ENCODE measurements at places on chromosomes 2 and 18. TPM values are rescaled to one million over a fixed set of nuclear protein-coding genes. Genes with fewer than 3 reads are reported as not detected.
A peak's percentile ranks its signal among the peaks of the same experiment; 100 is the strongest.

GRCh38 chr18:12840382-12840781, 43.7 kb downstream of the PTPN2 start:
- DNase-seq = no peak

- DNase-seq = no peak
Measured at GRCh38 chr2:237735798-237736197, 62.8 kb upstream of the RBM44 start.

DNA sequence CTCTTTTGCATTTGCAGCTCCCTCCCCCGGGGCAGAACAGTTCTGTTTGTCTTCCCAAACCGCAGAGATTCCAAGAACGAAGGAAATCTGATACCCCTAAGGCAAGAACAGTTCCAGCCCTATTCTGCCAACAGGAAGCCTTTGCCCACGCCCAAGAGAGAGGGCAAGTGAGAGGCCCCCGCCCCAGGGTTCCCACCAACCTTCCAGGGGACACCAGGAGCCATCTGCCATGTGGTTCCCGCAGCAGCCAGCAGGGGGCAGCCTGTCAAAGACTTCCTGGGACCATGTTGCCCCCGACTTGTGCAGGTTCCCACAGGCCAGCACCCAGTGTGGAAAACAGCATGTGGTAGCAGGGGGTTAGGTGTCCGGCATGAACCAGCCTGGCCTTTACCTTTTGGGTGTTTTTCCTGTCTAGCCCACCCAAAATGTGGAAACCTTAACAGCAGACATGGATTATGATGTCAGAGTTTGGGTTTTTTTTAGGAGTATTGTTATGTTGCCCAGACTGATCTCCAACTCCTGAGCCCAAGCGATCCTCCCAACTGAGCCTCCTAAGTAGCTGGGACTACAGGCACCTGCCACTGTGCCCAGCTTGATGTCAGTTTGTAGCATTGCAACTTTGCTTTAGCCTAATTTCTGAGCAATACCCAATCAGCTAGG, 21.7 kb upstream of the EFHD1 start:
- peak; percentile 84 for DNase-seq

DNA sequence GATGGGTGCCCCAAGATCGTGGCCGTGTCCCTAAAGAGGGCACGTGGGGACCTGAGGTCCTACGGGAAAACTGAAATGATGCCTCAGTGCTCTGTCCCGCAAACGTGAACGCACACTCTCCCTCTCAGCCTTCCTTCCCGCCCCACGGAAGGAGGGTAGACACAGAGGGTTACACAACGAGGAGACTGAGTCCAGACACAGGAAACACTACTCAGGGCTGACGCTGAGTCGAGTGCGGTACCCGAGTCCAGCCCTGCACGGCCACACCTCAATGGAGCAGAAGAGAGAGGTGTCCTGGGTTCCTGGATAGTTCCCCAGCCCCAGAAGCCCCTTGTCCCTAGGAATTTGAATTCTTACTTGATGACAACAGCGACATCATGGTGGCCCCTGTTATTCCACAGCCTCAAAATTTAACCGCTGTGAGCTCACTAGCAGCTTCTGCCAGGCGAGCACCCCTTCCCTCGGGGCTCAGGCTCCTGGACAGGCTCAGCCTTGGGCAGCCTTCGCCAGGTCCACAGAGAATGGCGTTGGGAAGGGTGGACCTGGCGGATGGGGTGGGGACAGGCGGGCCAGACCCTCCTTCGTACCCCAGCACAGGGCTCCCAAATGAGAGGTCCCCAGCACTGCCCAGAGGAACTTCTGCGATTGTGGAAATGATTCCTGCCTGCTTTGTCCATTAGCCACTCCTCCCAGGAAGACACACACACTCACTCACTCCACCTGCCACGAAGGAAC, 980 bp upstream of the RNPEPL1 start:
- no peak for DNase-seq

DNA sequence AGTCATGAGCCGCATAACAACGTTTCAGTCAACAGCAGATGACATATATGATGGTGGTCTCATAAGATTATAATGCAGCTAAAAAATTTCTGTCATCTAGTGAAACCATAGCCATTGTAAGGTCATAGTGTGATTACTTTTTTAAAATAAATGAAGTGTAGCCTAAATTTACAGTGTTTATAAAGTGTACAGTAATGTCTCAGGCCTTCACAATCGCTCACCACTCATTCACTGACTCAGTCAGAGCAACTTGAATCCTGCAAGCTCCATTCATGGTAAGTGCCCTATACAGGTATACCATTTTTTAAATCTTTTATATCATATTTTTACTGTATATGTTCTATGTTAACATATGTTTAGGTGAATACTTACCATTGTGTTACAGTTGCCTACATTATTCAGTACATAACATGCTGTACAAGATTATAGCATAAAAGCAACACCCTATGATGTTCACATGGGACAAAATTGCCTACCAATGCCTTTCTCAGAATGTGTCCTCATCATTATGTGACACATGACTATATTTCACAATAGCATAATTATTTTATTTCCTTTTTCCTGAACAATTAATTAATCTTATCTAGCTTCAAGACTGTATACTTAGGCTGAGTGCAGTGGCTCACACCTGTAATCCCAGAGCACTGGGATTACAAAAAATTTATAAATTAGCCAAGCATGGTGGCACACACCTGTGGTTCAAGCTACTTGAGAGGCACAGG, 1115.9 kb upstream of the ZEB2 start:
- no peak for DNase-seq

GRCh38 chr2:66433945-66434678, 813 bp upstream of the MEIS1 start:
- DNase-seq = peak; percentile 75

- peak; percentile 46 for DNase-seq
Measured at GRCh38 chr2:17539611-17540092, 844 bp upstream of the VSNL1 start.

GRCh38 chr2:96580771-96581170, 44.2 kb downstream of the ARID5A start:
- DNase-seq = peak; percentile 35

- no peak for DNase-seq
Measured at GRCh38 chr2:157803952-157804351, 72.2 kb downstream of the ACVR1 start.

GRCh38 chr2:233980955-233981561, 63.9 kb downstream of the TRPM8 start:
- DNase-seq = no peak

GRCh38 chr2:181430406-181431118, 26.6 kb upstream of the ITGA4 start:
- DNase-seq = no peak

GRCh38 chr18:36593641-36594040, 235.2 kb downstream of the TPGS2 start:
- no peak for DNase-seq

DNA sequence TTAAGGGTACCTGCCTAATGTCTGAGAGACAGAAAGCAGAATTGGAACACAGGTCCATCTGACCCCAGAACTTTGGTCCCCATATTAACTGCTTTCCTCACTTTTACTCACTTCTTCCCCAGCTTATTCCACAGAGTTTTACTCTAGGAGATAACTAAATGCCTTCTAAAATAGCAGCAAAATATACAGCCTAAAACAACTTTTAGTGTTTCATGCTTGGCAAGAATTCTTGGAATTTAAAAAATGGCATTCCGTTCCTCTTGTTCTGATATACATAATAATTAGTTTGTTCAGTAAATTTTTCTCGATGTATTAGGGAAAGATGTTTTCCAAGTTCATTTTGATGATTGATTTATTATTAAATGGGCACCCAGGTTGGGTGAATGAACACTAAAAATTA, 151.9 kb downstream of the FHOD3 start:
- no peak for DNase-seq

GRCh38 chr2:240992572-240993291, 5.7 kb upstream of the SNED1 start:
- DNase-seq = no peak

DNA sequence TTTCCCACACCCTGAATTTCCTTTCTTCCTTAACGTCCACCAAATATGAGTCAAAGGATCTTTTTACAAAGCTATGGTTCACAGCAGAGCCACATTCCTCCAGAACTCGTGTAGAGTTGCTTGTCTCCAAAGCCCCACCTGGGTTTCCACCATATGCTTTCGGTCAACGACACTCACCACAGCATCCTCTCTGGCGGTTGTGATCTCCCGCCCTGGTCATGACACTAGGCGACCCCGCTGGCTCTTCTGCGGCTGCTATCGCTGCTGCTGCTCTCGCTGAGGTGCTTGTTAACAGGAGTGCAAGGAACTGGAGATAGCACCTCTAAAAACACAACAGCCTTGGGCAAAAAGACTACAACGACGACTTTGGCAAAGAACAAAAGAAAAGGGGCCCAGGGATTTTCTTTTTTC, 340 bp downstream of the SLC40A1 start:
- peak; percentile 59 for DNase-seq

DNA sequence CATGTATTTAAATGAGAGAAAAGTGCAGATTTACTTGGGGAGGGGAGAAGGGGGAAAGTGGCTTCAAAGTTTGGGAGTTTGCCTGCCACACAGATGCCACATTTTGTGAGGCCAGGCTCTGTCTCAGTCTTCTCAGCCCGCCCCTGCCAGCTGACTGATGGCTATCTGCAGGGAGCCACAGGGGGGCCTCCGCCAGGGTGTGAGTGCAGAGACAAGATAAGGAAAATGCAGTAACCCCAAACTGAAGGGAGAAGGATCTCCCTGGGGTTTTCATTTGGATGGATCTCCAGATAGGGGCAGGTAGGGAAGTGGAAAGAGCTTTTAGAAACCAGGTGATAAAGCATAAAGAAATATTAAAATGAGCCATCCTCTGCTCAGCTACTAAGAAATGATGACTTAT, 128.8 kb downstream of the ZNF521 start:
- no peak for DNase-seq

GRCh38 chr18:3234457-3234856, 13.1 kb upstream of the MYL12A start:
- DNase-seq = no peak

DNA sequence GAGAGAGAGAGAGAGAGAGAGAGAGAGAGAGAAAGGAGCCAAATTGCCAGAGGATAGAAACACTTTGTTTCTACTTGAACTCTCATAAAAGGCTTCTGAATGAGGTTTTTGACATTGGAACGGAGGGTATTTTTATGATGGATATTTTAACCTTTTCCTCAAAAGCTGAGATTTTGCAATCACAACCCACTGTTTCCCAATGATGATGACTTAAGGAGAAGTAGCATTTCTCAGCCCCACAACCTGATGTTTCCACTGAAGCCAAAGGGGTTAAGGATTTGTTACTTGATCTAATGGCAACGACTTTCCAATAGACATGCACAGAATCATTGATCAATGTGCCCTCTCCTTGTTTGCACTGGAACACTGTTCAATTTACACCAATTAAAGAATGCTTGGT, 67.1 kb upstream of the POU3F3 start:
- no peak for DNase-seq

- DNase-seq = no peak
Measured at GRCh38 chr2:72581560-72582181, 244.2 kb downstream of the EXOC6B start.

DNA sequence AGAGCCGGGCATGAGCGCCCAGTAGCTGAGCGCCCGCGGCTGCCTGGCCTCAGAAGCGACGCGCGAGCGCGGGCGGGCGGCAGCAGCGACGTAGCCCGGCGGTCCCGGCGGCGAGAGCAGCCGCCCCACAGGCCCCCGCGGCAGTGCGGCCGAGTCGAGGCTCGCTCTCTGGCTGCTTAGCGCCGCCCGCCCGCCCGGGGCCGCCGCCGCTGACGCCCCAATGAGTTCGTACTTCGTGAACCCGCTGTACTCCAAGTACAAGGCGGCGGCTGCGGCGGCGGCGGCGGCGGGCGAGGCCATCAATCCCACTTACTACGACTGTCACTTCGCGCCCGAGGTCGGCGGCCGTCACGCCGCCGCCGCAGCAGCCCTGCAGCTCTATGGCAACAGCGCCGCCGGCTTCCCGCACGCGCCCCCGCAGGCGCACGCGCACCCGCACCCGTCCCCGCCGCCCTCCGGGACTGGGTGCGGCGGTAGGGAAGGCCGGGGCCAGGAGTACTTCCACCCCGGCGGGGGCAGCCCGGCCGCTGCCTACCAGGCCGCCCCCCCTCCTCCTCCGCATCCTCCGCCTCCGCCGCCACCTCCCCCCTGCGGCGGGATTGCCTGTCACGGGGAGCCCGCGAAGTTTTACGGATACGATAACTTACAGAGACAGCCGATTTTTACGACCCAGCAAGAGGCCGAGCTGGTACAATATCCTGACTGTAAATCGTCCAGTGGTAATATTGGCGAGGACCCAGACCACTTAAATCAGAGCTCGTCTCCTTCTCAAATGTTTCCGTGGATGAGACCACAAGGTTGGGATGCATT, 847 bp downstream of the HOXD8 start:
- peak; percentile 35 for DNase-seq

GRCh38 chr2:134301099-134301927, 47.4 kb downstream of the MGAT5 start:
- DNase-seq = no peak

DNA sequence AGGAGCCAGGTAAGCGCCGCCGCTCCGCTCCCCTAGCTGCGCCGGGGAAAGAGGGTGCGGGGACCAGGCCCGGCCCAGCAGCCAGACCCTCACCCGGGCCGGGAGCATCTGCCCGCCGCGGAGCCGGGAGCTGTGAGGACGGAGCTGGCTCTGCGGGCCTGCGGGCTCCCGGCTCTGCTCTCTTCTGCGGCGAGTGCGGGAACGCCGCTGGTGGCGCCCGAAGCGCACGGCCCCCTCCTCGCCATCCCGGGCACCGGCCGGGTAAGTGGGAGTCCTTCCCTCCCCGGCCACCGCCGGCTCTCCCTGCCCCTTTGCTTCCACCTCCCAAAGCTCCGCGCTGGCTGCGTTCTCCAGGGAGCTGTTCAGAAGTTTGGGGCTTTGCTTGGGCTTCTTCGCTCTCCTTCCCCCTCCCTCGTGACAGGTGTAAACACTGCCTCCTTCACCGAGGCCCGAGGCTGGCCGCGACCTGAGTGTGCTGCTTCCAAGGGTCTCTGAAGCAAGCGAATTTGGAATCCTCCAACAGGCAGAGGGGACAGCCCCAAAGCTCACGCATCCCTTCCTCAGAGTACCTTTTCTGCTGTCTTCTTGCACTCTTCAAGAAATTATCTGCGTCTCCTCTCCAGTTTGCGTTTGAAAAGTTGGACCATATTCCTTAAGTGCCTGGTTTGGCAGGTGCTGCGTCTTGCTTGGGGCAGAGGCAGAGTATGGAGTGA, 632 bp downstream of the AFTPH start:
- no peak for DNase-seq

The CD8B2 gene
- not detected for total RNA-seq

The ARHGEF33 gene
- total RNA-seq = 0.10 TPM

The KLHL30 gene
- 22.0 TPM for total RNA-seq

The EPAS1 gene
- total RNA-seq = 212 TPM

The IL36G gene
- total RNA-seq = not detected

The EFR3B gene
- total RNA-seq = 4.2 TPM

The DNAH7 gene
- 0.25 TPM for total RNA-seq

The KCTD1 gene
- total RNA-seq = 17.2 TPM

The GPR75 gene
- total RNA-seq = 0.50 TPM

The NEB gene
- 0.55 TPM for total RNA-seq

The IGFBP5 gene
- total RNA-seq = 156 TPM

The GALNT3 gene
- 0.17 TPM for total RNA-seq

Data from left ventricle myocardium superior (tissue), 1 donor.